ENCODE measurements at places on chromosomes 4 and X.

GRCh38 chr4:184421533-184422155 lies 52.7 kb downstream of the IRF2 start:
- DNase-seq: no peak

- no peak for DNase-seq
Measured at GRCh38 chrX:147847999-147848398, 63.7 kb upstream of the FMR1 start.

DNA sequence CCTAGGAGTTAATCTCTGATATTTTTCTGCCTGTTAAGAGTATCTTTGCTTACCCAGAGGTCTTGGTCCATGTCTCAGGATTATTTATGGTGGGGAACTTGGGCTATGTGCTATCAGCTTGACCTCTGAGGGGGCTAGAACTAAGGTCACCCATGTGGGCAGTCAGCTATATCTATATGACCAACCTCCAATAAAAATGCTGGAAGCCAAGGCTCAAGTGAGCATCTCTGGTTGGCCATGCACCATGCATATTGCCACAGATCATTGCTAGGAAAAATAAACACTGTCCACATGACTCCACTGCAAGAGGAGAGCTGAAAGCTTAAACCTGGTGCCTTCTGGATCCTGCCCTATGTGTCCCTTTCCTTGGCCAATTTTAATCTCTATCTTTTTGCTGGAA lies 196.5 kb upstream of the SLC7A11 start:
- DNase-seq: no peak

DNA sequence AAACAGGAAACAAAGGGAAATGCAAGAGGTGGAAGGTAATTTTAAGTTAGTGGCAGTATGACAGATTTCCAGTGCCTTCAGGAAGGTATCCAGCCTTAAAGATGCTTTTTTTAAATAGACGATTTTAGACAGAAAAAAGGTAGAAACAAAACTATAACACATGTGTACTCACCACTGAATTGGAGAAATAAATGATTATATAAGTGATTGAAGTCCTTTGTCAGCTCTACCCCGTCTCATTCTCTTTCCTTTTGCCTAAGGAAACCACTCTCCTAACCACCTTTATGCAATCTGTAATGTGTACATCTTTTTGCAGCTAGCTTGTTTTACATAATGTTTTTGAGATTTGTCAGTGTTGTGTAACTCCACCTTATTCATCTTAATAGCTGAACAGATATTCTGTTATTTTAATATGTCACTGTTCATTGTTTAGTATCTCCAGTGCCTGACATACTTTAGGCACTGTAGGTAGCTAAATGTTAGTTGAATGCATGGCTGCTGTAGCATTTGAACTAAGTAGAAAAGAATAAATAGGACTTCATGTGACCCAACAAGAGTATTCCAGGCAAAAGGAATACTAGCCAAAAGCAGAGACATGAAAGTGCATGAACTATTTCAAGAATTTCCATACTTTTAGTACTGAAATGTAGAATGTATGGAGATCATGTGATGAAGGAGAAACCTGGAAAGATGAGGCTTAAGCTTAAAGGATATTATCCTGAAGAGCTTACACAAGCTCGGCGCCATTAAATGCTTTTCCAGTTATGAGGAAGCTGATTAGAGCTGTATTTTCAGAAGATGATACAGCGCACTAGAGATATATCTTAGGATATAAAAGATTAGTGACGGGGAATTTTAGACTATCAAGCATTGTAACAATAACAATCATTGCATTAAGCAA lies 865 bp downstream of the FAM200B start:
- DNase-seq: no peak

DNA sequence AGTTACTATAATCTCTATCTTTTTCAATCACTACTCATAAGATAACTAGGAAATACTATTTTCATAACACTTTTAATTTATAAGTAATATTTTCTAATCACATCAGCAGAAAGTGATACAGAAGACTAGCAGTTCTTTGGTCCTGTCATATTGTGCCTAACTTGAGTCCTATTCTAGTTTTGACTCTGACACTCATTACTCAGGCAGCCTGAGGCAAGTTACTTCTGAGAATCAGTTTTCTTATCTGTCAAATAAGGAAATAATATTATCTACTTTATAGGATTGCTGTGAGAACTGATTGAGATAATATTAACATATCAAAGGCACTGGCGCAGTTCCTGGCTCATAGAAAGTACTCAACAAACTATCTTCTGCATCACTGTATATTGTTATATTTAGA lies 17.8 kb downstream of the PITX2 start:
- DNase-seq: no peak

DNA sequence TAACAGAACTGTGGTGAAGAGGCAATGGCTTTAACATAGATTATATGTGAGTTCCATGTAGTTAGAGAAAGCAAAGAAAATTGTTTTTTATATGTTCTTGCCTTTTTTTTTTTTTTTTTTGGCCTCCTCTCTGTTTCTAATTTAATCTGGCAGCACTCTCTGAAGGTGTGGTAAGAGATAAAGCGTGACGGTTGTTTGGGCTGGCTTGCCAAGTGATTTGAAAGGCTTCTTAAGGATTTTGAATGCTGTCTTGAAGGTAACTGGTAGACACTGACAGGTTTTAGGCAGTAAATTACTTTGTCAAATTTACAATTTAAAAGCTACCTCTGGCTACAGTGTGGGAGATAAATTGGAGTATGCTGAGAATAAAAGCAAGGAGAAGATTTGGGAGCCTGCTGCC lies 269.3 kb upstream of the HS3ST1 start:
- DNase-seq: no peak

- no peak for DNase-seq
Measured at GRCh38 chr4:159178979-159179969, 76.4 kb downstream of the RAPGEF2 start.

DNA sequence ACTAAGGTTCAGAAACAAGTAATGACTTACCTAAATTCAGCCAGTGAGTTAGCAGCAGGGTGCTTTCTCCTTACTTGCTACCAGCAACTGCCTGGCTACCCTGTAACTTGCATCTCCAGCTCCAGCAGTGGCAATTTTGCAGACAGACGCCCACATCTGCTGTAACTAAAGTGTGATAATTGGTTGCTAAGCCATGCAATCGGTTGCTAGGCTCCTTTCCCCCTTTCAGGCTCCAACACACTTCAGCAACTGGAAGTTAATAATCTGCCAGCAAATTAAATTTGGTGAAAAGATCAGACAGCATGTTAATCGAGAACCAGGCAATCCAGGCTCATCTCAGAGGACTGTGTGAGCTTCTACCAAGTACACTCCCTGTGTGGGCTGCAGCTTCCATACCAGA lies 24.2 kb upstream of the ARHGEF9 start:
- DNase-seq: no peak

DNA sequence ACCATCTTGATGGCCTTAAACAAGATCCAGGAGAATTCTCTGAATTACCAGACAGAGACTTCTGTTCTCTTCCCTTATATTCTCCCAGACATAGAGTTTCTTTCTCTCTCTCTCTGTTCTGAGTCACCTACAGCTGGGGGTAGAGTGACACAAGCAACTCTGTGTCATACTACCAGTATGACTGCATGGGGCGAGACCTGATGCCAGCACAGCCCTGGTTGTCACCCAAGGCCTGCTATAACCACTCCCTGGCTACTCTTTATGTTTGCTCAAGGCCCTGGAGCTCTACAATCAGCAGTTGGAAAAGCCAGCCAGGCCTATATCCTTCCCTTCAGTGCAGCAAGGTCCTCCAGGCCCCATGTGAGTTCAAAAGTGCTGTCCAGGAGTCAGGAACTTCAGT lies 114.2 kb upstream of the TENT5D start:
- DNase-seq: no peak

DNA sequence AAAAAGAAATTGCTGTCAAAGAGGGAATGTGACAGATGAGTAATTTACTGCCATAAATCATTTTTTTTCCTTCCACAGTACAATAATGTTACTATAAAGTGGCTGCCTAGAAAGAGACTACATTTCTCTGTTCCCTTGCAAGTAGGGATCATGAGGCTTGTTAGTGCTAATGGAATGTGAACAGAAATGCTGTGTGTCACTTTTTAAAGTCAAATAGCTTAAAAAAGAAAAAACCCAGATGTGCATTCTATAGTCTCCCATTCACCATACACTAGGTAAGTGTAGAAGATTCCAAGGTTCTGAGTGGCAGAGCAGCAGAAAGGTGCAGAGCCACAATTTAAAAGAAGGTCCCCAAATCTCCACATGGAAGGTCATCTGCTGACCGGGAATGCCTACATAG lies 328.4 kb downstream of the CAMK2D start:
- DNase-seq: no peak

DNA sequence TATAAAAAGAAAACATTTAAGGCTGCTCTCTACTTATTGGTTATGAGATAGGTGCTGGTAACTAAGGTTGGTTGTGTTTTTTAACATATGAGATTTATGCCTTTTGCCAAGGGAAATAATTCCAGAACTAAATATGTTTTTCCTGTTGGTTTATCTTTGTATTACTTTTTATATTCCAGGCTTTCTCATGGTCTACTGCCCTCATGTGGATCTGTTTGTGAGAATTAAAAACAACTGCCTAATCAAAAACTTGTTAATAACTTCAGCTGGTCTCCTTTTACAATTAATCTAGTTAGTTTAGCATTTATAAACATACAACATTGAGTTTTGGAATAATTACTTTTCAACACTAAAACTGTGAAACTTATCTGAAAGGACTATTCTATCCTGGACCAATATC lies 1208.3 kb downstream of the ADGRL3 start:
- no peak for DNase-seq
